Stomach (tissue), 19 donors: ENCODE measurements at places on chromosomes 5 and 9. TPM values are rescaled to one million over a fixed set of nuclear protein-coding genes. Genes with fewer than 3 reads are reported as not detected.

DNA sequence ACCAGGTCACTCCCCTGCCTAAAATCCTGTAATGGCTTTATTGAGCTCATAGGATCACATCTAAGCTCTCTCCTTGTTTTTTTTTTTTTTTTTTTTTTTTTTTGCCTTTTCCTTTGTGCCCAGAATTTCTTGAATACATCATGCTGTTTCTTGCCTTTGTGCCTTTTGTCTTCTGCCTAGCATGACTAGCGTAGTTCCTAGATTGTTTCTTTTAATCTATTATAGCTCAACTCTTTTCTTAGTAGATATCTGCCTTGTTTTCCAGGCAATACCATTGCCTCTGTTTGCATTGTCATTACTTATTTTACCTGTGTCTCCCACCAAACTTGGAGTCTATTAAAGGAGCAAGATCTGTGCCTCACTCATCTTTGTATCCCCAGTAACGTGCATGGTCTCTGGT lies 106.1 kb upstream of the C9orf72 start:
- DNase-seq: no peak

GRCh38 chr5:944992-945685 lies 52.5 kb downstream of the TRIP13 start:
- no peak for DNase-seq

- no peak for DNase-seq
These were observed 86.1 kb downstream of the TLE4 start for GRCh38 chr9:79657891-79658290.

GRCh38 chr5:159082474-159082873 lies 17.2 kb downstream of the EBF1 start:
- DNase-seq: no peak

Gene GABRA6
- not detected for total RNA-seq

Gene OBP2A
- total RNA-seq: not detected

Gene WNT8A
- total RNA-seq: not detected
